ENCODE measurements at places on chromosomes 5 and 9.

DNA sequence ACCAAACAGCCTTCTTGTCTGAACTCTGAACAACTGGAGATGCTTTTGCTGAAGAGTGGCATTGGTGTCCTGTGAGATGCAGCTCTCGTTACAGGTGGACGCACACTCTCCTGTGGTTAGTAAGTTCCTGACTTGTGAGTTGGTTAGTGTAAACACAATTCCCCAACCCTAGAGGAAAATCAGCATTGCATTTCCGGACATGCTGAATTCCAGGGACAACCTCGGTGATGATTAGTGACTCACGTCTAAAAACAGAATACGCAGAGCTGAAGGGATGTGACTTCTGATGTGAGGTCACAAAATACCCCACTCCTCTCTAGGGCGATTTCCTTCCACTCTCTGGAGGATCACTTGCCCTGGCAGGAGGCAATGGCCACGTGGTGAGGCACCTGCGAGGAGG is 5.0 kb downstream of the OR2V2 start:
- DNase-seq: no peak

- DNase-seq: no peak
Observed at GRCh38 chr5:14595189-14595588, 13.6 kb downstream of the OTULINL start.

DNA sequence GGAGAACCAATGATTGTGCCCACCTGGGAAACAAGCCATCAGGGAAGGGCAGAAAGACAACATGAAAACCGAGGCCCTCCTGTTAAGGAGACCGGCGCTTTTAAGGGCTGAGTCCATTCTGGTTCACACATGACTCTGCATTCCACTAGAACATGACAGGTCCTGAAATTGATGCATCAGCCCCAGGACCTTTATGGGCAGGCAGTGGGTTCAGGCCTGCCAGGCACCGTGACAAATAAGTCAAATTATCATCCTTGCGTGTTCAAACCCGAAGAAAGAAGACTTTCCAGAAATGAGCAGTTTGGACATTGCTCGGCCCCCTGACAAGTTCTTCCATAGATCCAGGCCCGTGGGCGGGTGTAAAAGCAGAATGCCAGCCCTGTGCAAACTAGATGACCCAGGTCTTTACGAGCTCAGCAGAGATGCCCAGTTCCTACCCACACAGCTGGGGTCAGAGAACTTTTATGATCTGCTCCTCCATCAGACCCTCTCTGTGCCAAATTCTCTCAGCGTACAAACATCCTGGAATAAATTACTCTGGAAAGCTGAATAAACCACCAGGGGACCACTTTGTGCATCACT is 295.5 kb upstream of the WWC1 start:
- DNase-seq: no peak

GRCh38 chr5:175870820-175871447 is 444 bp upstream of the CPLX2 start:
- no peak for DNase-seq

All from activated CD4-positive, alpha-beta T cell treated with anti-CD3 and anti-CD28 coated beads, Interleukin-2, amount 50 U/mL, for 4 hours (primary cell).